Activated CD4-positive, alpha-beta T cell treated with anti-CD3 and anti-CD28 coated beads, Interleukin-2, amount 50 U/mL, for 4 hours (primary cell): ENCODE measurements at places on chromosomes 7 and 10.

- DNase-seq: peak; percentile 21
These were observed 124.9 kb downstream of the DLG5 start for GRCh38 chr10:77801474-77802161.

- DNase-seq: no peak
These were observed 19.8 kb upstream of the FAM133B start for GRCh38 chr7:92609921-92610518.

DNA sequence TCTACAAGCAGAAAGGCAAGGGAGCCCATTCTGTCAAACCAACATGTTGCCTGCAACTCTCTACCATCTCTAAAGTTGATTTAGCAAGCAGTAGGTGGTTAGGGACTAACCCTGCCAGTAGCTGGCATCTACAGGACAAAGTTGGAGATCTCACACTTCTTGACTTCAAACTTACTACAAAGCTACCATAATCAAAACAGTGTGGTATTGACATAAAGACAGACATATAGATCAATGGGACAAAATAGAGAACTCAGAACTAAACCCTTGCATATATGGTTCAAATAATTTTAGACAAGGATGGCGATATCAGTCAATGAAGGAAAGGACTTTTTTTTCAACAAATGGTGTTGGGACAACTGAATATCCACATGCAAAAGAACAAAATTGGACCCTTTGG is 84.9 kb downstream of the MAP3K8 start:
- DNase-seq: no peak

- no peak for DNase-seq
These were observed 26.4 kb downstream of the C10orf71 start for GRCh38 chr10:49325131-49325915.

- DNase-seq: no peak
These were observed 259.7 kb downstream of the PAXIP1 start for GRCh38 chr7:154743206-154743605.

DNA sequence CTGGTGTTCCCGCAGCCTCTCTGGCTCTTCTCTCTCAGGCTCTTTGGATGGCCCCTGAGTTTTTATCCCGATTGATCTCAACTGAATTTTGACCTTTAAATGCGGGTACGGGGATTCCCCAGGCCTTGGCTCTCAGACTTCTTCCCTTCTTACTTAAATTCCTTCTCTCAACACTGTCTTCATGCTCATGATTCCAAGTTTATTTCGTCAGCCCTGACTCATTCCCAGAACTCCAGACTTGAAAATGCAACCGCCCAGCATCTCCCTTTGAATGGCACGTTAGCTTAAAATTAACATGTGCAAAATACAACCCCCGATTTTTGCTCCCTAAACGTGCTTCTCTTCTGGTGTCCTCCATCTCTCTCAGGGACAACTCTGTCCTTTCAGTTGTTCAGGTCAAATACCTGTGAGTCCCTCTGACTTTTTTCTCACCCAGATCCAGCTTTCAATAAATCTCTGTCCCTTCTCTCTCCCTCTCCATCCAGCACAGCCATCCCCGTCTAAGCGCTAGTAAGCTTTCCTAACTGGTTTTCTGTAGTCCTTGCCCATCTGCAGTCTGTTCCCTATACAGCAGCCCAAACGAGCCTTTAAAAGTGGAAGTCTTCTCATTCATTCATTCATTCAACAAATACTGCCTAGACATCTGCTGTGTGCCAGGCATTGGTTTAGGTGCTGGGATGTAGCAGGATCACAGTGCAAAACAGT is 7.1 kb downstream of the HECW1 start:
- DNase-seq: no peak

- no peak for DNase-seq
These were observed 28.5 kb downstream of the NPS start for GRCh38 chr10:127577376-127578258.

DNA sequence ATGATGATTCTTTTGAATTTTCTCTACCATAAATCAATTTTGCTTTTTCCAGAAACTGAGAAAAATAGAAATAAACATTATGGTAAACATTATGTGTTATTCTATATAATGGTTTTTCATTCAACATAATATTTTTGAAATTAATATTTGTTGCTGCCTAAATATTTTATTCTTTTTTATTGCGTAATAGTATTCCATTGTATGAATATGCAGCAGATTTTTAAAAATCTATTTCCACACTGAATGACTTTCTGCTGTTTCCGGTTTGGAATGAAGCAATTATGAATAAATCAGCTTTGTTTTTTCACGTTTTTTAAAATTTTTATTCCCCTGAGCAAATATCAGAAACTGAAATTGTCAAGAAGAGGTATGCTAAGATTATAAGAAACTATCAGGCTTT is 335.2 kb upstream of the KCND2 start:
- DNase-seq: no peak

- DNase-seq: no peak
These were observed 6.8 kb upstream of the NAT16 start for GRCh38 chr7:101186844-101187428.

DNA sequence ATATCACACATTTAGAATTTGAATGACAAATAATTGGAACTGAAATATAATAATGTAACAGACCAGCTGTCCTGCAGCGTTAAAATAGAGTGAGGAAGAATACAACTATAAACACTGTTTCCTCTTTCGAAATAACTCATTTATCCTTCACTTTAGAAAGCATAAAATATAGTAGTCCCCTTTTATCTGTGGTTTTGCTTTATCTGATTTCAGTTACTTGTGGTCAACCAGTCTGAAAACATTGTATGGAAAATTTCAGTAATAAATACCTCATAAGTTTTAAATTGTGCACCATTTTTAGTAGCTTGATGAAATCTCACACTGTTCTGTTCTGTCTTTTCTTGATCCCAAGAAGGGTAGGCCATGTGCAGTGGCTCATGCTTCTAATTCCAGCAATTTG is 31.7 kb downstream of the POLR1F start:
- DNase-seq: no peak

GRCh38 chr7:85695533-85695932 is 508.7 kb upstream of the SEMA3D start:
- DNase-seq: no peak

DNA sequence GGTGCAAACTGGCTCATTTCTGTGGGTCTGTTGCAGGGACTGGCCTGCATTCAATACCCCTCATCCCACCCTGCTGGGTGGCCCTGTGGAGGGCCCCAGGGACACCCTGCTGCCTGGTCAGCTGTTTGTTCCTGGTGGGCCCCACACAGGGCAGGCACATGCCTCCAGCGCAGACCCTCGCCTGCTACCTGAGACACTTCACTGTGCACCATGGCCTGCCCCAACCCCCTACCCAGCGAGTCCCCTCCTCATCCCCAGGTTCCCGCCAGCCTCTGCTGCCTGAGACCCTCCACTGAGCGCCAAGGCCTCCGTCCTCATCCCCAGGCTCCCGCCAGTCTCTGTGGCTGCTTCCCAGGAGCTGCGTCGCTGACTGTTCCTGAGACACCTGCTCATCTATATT is 16.8 kb downstream of the GPR146 start:
- no peak for DNase-seq

GRCh38 chr10:46305986-46306385 is 19.2 kb downstream of the ANTXRL start:
- no peak for DNase-seq

DNA sequence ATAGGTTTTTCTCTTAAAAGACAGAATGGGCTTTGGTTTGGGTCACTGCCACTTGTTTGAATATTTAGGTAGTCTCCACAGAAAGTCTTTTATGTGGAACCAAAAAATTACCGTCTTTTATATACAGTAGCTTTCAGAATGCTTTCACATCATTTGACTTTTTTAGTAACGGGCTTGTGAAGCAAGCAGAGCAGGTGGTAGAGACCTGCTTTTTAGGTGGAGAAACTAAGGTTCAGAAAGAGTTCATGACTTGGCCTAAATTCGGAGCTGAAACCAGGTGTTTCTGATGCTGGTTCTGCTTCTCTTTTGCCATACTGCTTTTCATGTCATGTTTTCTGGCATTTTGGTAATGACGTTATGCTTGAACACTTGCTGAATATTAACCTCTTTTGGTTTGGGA is 36.3 kb downstream of the GARS1 start:
- no peak for DNase-seq

- no peak for DNase-seq
These were observed 19.5 kb downstream of the DNAJB9 start for GRCh38 chr7:108589199-108589598.
